ENCODE measurements at places on chromosomes 7 and 10.
A peak's percentile ranks its signal among the peaks of the same experiment; 100 is the strongest.

GRCh38 chr7:20223356-20223755 lies 6.2 kb upstream of the MACC1 start:
- DNase-seq, result no peak

- no peak for DNase-seq
Measured at GRCh38 chr10:77974396-77975074, 48.0 kb upstream of the DLG5 start.

DNA sequence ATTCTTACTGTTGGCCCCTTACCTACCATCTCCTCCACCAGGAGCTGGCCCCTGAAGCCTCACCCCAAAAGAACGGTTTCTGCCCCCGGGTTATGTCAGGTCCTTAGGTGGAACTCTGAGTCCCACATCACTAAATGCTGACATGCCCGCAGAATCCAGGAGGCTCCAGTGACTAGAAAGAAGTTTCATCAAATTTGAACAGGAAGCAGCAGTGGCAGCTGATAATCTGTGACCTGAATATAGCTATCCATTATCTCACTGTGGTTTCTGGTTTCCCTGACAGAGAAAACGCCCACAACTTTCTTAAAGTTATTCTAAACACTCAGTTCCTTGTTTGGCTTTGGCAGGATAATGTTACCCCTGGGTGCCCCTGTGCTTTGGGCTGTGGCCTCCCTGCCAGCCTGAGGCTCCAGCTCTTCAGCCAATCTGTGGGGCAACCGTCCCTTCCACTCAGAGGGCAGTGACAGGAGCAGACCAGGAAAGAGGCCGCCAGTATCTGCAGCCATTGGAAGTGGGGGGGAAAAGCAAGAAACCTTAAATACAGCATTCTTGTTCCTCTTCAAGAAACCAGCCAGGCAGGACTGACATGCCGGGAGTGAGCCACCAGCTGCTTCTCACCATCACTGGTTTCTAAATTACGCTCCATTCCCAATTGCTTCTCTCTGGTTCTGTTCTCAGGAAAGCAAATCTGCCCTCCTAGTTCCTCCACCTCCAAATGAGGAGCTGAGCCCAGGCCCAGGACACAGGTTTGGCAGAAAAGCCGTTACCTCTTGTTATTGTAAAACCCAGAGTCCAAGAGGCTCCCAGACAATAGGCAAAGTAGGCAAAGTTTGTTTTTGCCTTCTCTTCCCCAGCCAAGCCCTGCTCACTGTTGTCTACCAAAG lies 41.2 kb upstream of the VCL start:
- DNase-seq, result no peak

GRCh38 chr10:19164461-19164860 lies 115.9 kb downstream of the MALRD1 start:
- DNase-seq, result no peak

DNA sequence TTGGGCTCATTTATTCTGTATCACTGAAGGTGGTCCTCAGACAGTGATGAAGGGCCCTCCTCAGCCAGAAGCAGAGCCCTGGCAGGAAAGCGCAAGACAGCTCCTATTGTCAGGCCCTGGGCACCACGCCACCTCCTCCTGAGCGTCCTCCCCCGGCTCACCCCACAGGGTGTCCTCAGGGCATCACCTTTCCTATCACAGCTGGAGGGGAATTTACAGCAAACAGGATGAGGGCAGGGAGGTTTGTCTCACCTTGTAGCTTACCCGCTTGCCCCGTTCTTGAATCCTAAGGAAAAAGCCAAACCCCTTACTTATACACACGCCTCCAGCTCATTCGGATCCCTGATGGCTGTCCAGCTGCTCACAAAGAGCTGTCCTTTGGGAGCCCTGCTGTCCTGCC lies 50.2 kb upstream of the LANCL2 start:
- no peak for DNase-seq

DNA sequence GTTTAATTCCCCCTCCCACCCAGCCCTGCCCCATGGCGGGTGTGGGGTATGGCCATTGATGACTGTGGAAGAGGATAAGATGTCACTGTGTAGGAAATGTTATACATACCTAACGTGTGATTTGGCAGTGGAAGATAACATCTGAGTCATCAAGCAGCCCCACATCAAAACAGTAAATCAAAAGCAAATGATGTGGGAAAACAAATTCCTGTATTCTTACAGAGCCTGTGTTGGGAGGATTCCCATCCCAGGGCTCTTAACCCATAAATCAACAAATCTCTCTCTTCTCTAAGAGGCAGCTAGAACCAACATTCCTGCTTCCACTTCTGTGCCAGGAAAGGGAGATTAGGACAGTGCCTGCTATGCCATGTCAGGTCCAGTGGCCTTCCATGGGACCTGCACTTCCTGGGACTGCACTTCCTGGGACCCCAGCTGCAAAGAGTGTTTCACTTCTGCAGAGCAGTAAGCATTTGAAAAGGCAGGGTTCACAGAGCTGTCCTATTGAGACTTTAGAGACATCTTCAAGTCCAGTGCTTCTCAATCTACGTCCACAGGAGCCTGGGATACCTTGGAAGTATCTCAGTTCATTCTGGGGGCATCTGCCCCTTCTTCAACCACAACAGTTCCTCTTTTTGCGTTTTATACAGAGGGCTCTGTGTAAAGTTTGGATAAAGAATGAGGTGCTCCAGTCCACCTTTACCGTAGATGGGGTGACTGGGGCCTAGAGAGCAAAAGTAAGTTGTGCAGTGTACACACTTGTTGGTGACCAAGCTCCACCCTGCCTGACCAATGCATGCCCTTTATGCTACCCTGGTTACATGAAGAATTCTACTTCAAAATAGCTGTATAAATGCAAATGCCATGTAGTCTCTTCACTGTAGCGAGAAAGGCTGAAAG lies 45.7 kb downstream of the ATXN7L1 start:
- peak; percentile 85 for DNase-seq

DNA sequence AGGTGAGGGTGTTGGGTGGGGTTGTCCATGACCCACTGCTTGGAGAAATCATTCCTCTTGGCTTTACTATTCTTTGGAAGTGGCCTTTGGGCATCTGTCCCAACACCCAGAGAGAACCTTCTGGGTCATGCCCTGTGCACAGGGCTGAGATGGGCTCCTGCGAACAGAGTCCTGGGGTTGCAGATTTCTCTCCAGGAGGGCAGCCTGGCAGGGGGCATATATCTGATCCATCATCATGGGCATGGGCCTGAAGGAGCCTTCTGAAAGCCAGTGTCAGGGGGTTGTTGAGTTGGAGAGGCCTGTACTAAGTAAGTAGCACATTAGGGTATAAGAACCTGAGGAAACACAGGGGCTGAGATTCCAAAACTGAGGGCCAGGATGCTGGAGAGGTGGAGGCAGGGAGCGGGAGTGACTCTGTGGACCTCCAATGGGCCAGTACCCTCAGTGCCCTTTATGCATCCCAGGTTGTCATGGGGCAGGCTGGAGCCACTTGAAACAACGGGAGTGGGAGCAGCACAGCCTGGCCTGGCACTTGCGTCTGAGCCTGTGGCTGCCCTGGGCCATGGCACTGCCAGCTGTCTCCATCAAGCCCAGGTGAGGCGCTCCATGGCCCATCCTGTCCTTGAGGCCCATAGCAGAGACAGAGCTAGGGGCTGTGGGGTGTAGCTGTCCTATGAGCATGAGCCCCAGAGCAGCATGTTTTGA lies 203.7 kb downstream of the GRID1 start:
- no peak for DNase-seq

GRCh38 chr10:57169597-57169996 lies 808.5 kb upstream of the ZWINT start:
- DNase-seq, result no peak

- DNase-seq, result no peak
Measured at GRCh38 chr7:139370301-139370942, 10.7 kb downstream of the LUC7L2 start.

DNA sequence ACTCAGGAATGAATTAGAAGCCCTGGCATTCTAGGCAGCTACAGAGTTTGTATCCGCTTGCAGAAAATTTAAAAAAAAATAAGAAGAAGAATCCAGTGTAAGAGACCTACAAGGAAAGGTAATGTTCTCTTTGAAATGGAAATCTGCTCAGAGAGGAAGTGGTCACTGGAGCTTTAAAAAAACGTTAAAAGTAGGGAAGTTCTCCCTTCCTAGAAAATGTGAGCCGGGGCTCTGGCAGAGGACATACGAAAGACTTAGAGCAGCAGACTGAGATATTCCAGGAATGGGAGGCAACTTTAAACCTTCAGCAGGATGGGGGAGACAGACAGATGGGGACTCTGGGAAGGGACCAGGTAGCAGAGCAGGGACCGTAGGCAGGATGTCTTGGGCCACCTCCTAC lies 149.4 kb upstream of the NPS start:
- DNase-seq, result no peak

DNA sequence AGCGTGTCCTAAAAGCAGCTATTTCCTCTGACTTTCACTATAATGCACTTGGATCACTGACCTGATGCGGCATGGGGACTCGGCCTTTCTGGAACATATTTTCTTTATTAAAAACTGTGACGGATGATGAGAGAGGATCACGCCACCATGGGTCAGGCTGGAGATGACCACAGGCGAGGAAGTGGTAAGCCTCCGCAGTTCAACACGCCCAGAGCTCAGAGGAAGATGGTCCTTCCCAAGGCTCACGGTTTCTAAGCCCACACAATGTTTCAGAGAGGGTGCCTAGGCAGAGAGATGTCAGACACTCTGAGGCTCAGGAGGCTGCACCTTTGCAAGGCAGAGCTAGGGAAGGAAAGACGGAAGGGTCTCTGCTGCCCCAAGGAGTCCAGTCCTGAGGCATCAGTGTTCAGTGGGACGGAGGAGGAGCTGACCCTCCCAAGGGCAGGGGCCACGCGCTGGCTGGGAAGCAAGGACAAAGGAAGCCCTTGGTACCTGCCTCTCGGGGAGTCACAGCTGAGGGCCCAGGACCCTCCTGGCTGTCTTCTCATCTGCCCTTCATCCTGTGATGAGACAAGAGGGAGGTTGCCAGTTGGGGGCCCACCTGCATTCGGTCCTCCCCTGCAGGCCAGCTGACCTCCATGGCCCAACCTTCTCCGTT lies 9.5 kb downstream of the CHST15 start:
- DNase-seq, result no peak

DNA sequence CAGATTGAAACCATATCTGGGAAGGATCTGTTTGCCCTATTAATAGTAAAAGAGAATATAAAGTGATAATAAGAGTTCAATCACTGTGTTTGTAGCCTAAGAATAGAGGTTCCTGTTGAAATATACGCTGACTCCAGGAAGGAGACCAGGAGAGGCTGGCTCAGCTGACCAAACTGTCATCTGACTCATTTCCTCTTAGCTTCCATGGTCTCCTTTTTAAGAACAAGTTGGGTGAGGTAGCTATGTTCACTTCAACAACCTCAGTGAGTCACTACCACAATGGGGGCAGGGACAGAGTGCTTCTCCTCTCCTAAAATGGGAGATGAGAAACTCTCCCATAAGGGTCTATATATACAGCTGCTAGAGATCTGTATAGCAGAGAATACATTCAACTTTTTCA lies 543.3 kb downstream of the CALN1 start:
- peak; percentile 0 for DNase-seq

GRCh38 chr10:123808906-123809305 lies 82.7 kb downstream of the CPXM2 start:
- peak; percentile 76 for DNase-seq

- no peak for DNase-seq
Measured at GRCh38 chr7:142383841-142384492, 126.1 kb upstream of the PRSS58 start.

DNA sequence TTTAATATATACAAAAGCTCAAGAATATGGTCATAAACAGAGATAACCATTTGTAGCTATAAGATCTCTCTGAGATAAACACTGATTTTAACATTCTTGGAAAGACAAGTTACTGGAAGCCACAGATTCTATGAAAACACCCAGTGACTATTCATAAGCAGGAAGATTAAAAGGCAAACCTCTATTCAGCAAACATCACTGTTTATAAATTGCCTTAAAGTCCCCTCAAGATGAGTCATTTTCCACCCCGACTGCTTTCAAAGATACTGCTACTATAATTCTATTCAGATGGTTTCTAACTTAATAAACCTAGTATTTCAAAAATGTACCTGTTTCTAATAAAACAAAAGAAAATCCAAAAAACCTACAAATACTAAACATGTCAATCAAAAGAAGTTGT lies 21.0 kb downstream of the TM9SF3 start:
- DNase-seq, result no peak

DNA sequence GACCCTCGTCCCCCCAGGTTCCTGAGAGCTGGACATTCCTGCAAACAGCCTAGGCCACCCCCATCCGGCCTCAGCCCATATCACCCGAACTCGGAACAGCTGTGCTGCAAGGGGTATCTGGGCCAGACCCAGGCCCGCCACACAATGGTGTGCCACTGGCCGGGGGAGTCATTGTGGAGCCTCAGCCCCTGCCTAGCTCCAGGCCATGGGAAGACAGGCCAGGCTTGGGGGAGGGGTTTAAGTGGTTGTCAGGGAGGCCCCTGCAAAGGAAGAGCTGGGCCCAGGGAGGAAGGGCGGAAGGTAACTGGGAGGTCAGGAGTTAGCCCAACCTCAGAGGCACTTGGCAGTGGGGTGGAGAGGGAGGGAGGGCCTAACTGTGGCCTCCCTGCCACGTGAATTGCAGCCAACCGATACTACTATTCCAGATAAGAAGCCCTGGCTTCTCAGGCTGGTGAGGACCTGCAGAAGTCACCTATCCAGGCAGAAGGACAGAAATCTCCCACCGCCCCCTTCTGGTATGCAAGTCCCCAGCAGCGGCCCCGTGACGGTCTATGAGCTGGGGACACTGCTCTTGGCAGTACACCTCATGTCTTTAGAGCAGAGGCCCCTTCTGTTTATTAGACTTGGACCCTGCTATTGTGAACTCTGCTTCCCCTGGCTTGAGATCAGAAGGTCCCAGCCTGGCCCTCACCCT lies 26.8 kb downstream of the VSIR start:
- DNase-seq, result no peak

GRCh38 chr7:158016180-158017097 lies 571.2 kb downstream of the PTPRN2 start:
- DNase-seq, result no peak

DNA sequence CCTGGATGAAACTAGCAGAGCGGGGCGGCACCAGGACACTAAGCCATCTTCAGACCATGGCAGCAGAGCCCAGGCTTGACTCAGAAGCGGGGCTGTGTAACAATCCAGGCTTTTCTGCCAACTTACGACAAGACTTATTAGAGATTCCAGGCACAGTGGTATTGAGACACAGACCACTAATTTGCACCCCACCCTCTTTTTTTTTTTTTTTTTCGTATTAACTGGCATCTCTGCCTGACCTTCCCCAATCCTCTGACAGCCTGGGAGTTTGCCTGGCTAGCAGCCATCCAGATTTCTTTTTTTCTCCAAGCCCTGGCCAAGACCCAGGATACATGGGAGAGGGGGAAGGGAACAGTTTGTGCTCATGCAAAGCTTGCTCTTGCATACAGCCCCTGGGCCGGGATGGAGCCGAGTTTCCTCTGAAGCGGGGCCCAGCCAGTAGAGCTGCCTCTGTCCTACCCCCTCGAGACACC lies 182.4 kb downstream of the PLXNA4 start:
- no peak for DNase-seq

DNA sequence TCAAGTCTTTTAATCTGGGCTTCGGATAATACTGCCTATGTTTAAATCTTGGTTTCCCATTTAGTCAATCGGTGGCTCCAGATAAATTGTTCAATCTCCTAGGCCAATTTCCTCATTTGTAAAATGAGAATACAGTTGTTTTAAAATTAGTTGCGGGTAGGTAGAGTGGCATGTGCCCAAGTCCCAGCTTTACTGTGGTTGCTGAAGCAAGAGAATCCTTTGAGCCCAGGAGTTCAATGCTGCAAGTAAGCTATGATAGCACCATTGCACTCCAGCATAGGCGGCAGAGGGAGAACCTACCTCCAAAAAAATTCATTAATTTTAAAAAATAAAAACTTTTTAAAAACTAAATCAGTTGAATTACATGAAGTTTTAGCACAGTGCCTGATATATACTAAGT lies 7.3 kb downstream of the RNF216 start:
- no peak for DNase-seq

GRCh38 chr10:130455111-130455695 lies 319.0 kb downstream of the GLRX3 start:
- no peak for DNase-seq
